Ammon's horn (tissue), 1 donor: ENCODE measurements at places on chromosomes 13 and 19.

DNA sequence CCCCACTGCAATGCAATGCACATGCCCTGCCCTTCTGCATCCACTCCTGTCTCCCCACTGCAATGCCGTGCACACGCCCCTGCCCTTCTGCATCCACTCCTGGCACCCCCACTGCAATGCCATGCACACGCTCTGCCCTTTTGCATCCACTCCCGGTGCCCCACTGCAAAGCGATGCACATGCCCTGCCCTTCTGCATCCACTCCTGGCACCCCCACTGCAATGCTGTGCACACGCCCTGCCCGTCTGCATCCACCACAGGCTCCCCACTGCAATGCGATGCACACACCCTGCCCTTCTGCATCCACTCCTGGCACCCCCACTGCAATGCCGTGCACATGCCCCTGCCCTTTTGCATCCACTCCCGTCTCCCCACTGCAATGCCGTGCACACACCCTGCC is 98.1 kb downstream of the KCTD15 start:
- no peak for DNase-seq

DNA sequence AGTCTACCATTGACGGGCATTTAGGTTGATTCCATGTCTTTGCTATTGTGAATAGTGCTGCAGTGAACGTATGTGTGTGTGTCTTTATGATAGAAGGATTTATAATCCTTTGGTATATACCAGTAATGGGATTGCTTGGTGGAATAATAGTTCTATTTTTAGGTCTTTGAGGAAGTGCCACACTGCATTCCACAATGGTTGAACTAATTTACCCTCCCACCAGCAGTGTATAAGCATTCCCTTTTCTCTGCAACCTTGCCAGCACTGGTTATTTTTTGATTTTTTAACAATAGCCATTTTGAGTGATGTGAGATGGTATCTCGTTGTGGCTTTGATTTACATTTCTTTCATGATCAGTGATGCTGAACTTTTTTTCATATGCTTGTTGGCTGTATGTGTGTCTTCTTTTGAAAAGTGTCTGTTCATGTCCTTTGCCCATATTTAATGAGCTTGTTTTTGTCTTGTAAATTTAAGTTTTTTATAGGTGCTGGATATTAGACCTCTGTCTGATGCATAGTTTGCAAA is 37.5 kb downstream of the RFC3 start:
- DNase-seq = no peak

DNA sequence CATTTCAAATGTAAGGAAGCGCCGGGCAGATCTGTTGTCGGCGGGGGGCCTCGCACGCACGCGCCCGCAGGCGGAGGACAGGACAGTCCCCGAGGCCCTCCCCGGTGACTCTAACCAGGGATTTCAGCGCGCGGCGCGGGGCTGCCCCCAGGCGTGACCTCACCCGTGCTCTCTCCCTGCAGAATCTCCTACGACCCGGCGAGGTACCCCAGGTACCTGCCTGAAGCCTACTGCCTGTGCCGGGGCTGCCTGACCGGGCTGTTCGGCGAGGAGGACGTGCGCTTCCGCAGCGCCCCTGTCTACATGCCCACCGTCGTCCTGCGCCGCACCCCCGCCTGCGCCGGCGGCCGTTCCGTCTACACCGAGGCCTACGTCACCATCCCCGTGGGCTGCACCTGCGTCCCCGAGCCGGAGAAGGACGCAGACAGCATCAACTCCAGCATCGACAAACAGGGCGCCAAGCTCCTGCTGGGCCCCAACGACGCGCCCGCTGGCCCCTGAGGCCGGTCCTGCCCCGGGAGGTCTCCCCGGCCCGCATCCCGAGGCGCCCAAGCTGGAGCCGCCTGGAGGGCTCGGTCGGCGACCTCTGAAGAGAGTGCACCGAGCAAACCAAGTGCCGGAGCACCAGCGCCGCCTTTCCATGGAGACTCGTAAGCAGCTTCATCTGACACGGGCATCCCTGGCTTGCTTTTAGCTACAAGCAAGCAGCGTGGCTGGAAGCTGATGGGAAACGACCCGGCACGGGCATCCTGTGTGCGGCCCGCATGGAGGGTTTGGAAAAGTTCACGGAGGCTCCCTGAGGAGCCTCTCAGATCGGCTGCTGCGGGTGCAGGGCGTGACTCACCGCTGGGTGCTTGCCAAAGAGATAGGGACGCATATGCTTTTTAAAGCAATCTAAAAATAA is 18.2 kb downstream of the IL17D start:
- DNase-seq = no peak

GRCh38 chr19:38744298-38744681 is at the start of gene CAPN12:
Gene CAPN12, minus strand, starts transcription at chr19:38744474. Its CDS starts 309 bp downstream, at chr19:38744165.
- no peak for DNase-seq

DNA sequence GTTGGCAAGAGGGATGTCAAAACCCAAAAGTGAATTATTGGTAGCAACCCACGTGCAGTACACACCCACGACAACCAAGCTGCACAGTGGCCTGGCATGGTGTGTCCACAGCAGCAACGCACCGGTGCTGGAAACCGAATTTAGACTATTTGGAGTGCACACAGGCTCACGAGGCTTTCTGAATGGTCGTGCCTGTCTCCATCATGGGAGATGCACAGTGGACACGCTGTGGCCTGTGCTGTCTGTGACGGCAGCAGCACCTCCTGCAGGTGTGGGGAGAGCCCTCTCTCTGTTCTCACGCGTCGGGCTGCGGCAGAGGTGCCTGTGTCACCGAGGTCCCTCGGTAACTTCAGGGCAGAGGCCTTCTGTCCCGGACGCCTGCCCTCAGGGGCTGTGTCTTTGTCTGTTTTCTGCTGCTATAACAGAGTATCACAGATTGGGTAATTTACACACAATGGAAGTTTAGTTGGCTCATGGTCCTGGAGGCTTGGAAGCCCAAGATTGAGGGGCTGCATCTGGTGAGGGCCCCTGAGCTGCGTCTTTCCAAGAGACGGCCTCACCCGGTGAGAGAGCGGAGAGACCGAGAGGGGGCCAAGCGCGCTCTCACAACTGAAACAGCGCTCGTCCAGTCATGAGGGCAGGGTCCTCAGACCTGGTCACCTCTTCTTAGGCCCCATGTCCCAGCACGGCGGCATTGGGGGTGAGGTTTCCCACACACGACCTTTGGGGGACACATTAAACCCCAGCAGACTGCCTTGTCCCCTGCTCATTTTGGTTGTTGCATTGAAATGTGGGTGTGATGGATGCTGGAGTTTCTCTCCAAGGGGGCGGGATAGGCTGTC is 9.1 kb upstream of the MCF2L start:
- no peak for DNase-seq

- no peak for DNase-seq
Measured at GRCh38 chr13:24276861-24277260, 32.5 kb upstream of the C1QTNF9 start.
